ENCODE measurements at places on chromosomes 1 and 21.

- no peak for DNase-seq
Observed at GRCh38 chr21:32472890-32473765, 60.6 kb downstream of the EVA1C start.

DNA sequence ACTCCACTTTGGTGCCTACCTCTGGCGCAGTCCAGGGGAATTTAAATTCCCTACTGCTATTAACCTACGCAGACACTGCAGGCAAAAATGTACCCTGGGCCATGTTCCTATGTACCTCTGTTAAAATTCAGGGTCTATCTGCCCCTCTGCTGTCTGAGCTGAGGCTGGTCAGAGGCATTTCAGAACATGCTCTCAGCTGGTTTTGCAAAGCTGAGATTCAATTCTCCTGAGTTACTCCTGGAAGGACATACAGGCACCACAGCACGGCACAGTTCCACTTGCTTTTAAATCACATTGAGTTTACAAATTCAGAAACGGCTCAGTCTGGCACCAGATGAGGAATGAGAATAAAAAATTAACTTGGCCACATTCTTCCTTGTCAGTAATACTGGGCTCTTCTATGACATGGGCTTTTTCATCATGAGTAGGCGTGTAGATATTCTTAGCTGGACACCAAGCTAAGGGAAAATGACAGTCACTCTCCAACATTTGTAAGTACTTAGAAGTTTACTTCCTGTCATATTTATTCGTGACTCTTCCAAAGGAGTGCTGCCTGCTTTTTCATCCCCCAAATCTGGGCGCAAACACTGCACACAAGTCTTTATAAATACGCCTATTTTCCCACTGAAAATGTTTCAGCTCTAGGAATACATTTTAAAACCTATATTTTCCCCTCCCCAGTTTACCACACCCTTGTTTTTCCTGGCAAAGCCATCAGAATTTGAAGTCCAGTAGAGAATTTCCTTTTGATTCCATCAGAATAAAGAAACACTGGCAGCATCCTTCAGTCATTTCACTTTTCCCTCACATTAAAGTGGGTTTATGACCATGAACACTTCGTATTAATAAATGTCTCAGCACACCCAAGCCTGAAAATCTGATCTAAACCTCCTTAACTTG lies 1.9 kb downstream of the C1orf198 start:
- DNase-seq = no peak

DNA sequence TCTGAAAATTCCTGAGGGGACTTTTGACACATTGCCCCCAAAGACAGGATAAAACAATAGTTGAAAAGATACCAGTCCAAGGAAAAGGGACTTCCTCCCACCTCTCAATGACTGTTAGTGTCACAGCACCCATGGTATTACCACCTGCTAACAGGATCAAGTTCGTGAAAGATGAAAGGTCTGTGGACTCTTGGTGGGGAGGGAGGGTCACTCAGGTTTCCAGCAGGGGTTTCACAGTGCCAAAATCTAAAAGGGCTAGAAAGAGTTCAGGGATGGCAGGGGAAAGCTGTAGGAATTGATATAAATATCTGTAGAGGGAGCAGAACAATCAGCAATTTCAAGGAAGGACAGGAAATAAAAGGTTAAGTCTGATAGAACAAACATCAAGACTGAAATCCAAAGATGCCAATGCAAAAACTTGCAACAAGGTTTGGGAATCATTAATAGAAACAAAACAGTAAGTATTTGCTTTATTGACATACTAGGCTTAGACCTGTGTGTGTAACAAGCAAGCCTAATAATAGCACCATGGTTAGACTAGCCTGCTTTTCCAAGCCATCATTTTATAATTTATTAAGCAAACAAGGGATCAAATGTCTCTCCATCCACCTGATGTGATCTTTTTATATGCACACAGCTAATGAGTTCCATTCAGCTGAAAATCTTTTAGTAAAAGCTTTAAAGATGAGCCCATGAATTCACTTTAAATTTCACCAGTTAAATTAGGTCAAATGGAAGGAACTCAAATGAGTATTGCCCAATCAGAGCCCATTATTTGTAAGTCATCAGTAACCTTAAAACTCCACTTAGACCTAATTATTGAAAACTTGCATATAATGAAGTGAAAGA lies 3.7 kb downstream of the MCL1 start:
- no peak for DNase-seq

- no peak for DNase-seq
Observed at GRCh38 chr21:21788591-21788990, 790.4 kb downstream of the NCAM2 start.

GRCh38 chr1:174568551-174568950 lies 120.8 kb downstream of the GPR52 start:
- no peak for DNase-seq

DNA sequence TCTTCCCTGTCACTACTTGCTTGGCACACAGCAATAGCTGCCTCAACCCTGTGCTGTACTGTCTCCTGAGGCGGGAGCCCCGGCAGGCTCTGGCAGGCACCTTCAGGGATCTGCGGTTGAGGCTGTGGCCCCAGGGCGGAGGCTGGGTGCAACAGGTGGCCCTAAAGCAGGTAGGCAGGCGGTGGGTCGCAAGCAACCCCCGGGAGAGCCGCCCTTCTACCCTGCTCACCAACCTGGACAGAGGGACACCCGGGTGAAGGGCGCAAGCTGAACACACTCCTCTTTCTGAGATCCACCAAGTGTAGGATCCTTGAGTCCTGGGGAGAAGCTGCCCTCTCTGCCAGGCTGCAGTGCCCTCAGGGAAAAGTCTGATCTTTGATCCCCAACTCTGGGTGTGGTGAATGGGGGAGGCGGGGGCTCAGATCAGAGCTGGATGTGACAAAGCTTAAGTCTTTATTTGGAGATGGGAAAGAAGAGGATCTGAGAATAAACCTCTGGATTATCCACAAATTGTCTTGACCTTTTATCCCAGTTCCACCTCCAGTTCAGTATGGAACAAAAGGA lies 1.2 kb downstream of the RXFP4 start:
- DNase-seq = no peak

DNA sequence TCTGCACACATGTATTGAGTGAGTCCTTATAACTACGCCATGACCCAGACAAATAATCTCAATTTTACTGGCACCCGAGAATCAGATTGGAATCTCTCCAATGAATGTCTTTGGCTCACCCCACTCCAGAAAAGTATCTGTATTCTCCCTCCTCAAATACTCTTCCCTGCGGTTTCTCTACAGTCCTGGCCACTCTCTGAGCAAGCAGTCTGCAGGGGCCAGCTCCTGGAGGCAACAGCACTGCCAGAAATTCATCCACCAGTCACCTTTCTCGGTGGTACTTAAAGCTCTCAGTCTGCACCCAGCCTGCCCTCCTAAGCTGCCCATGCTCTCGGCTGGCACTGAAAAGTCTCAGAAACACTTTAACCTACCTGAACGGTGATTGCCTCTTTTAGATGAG lies 16.1 kb upstream of the LYST start:
- DNase-seq = no peak

DNA sequence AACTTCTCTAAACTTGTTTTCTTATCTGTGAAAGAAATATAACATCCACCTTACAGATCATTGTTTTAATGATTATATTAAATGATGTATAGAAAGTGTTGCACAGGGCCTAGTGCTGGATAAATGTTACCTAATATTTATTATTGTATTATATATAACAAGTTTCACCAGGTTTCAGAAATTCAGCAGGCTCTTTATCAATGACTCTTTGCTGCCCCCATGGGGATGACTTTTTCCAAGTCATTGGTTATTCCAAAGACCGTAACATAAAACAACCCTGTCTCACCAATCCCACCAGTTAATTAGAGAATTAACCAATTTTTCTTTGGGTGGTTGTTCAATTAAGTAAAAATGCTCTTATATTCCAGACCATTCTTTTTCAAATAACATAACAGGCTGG lies 7.3 kb upstream of the DEDD start:
- peak; percentile 16 for DNase-seq

DNA sequence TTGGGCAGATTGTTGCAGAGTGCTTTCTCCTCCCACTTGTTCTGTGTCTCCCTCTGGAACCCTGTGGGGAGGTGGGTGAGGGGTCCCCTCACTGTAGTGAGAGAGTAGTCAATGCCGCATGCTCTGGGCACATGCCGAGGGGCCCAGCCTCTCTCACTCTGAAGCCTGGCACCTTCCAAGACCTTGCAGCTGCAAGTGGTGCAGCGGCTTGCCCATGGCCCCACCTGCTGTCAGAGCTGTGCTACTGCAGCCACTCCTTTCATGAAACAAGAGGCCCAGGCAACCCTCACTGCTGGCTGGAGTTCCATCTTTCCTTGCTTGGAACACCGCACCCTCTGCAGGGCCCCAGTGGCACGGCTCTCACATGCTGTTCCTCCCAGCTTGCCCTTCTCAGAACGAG lies 58.4 kb upstream of the COL6A1 start:
- peak; percentile 40 for DNase-seq

GRCh38 chr1:221739018-221739676 lies 2.7 kb downstream of the DUSP10 start:
- no peak for DNase-seq

DNA sequence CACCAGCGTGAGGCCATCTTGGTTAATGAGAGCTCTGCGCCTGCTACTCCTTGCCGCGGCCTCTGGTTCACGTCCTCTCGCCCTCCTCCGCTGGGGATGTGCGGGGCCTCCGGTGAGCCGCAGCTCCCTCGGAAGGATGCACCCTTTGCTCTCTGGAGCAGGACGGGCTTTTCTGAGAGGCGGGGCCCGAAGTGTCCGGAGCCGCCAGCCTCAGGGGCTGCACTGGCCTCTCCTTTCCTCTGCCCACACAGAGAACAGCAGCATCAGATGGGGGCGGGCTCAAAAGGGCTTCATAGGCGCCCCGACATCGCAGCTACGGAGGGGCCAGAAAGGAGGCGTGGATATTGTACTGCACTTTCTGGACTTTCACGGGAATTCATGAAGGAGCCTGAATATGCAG lies 284.7 kb downstream of the CAMTA1 start:
- DNase-seq = no peak

- DNase-seq = no peak
Observed at GRCh38 chr1:87206044-87206831, 122.4 kb upstream of the LMO4 start.

- no peak for DNase-seq
Observed at GRCh38 chr21:21366277-21366676, 368.1 kb downstream of the NCAM2 start.

DNA sequence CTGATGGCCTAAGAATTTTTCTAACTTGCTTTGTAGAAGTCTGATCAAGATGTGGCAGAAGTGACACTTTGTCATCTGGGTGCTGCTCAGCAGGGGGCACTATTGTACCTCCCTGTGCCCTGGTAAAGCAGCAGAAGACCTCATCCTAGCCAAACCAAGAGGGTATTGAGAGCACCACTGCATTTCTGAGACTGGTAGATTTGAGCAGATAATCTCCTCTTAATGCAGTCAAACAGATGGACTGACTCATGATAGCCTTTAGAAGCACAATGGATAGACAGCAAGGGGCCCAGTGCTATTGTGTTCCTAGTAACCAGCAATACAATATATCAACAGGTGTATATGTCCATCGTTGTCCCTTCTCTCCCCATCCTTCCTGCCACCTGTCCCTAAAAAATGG lies 5.7 kb downstream of the TPM3 start:
- DNase-seq = peak; percentile 15

- no peak for DNase-seq
Observed at GRCh38 chr1:12524266-12524665, 93.7 kb downstream of the DHRS3 start.

- no peak for DNase-seq
Observed at GRCh38 chr1:150410582-150411101, 46.7 kb downstream of the RPRD2 start.

DNA sequence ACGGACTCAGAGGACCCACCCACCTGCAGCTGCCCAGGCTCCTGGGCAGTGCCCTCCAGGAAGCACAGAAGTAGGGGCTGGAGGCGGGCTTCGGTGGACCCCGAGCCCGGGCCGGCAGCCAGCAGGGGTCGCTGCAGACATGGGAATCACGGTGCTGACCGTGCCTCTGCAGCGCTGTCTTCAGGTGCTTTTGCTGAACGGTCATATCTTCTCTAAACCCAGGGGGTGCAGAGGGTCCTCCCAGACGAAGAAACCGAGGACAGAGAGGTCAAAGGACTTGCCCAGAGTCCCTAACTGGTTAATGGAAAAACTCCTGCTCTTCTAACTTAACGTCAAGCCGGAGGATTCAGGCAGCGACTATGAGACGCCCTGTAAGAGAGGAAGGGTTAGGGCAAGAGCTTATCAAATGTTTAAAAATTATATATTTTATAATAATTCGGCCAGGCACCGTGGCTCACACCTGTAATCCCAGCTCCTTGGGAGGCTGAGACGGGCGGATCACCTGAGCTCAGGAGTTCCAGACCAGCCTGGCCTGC lies 21.5 kb upstream of the LEFTY2 start:
- peak; percentile 33 for DNase-seq

DNA sequence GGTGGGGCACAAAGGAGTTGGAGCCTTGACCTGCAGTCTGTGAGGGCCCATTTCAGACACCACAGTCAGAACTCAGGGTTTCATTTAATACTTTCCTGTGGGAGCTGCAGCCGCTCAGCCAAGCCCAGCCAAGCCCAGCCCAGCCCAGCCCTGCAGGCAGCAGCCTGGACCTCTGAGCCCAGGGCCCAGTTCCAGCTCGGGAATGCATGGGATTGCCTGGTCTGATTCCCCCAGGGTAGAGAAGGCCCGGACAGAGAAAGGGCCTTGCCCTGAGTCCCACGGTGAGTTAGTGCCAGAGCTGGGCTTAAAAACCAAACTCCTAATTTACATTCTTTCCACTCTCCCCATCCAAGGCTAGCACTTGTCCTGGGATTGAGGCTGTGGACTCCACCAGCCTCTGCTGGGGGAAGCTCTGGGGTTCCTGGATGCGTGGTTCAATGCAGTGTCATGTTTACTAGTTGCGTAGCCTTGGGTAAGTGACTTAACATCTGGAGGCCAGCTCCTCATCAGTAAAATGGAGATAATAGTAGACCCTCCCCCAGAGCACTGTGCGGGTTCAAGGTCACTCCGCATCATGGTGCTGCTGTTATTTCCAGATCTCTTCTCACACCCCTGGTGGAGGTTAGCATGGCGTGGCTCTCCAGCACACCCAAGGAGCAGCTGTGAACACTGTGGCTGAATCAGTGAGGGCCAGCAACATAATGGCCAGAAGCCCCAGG lies 29.2 kb upstream of the PKP1 start:
- no peak for DNase-seq

GRCh38 chr1:167446966-167447365 lies 71.4 kb downstream of the CD247 start:
- no peak for DNase-seq

GRCh38 chr1:57770772-57771171 lies 346.9 kb upstream of the DAB1 start:
- no peak for DNase-seq

- no peak for DNase-seq
Observed at GRCh38 chr1:193697115-193697762, 510.8 kb upstream of the B3GALT2 start.

- no peak for DNase-seq
Observed at GRCh38 chr1:118866330-118866729, 121.8 kb downstream of the TBX15 start.
